Activated CD8-positive, alpha-beta memory T cell treated with anti-CD3 and anti-CD28 coated beads for 1 hour (primary cell): ENCODE measurements at places on chromosomes 5 and 9.
A peak's percentile ranks its signal among the peaks of the same experiment; 100 is the strongest.

- DNase-seq = no peak
These were observed 101.6 kb downstream of the GABBR2 start for GRCh38 chr9:98607152-98607551.

DNA sequence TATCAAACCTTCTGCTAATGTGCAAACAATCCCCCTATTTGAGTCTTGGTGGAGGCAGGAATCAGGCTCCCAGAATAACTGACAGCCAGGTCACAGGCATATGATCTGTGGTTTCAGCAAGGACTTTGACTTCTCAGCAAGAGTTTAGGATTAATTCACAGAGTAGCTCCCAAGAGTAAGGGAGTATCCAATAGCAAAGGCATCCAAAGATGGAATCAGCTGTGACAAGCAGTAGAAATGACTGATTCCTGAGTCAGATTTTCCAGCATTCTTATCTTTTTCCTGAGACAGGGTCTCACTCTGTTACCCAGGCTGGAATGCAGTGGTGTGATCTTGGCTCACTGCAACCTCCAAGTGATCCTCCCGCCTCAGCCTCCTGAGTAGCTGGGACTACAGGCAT is 108.3 kb downstream of the EPB41L4A start:
- no peak for DNase-seq

DNA sequence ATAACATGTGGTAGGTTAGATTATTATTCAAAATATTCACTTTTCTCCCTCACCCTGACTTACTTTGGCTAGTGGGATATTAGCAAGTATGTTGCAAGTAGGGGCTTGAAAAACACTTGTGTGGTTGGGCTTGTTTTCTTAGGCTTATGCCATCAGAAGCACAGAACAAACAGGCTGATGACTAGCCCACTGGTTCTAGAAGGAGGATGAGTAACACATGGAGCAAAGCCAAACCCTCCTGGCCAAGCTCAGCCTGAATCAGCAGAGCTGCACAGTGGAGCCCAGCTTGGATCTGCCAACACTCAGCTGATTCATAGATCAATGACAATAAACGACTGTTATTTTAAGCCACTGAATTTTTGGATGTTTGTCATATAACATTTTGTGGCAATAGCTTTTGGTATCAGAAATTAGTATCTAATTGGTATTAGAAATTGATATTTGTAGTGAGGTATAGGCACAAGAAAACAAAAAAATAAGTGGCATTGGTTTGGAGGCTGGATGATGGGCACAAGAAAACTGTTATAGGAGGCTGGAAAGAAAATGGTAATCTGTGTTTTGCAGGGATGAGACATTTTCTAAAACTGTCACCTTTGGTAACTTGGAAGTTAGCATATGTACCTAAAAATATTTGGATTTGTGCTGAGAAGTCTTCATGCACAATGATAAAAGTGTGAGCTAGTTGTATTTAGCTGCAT is 46.1 kb upstream of the ZBED3 start:
- no peak for DNase-seq

DNA sequence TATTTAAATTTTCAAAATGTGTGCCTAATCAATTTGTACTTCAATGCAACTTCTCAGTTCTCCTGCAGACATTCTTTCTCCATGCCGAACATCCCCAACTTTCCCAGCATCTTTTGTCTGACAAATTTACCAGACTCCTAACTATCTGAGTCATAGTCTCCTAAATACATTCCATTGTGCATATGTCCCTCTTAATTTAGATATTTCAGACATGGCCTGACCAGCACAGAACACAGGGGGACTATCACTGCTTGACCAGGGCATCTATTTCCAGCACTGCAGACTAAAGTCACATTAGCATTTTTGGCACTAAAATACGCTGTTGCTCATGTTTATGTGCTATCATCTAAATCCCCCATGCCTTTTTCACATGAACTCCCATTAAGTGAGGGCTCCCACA is 71.9 kb downstream of the ITGA1 start:
- no peak for DNase-seq

- no peak for DNase-seq
These were observed 14.3 kb downstream of the ACSL6 start for GRCh38 chr5:131997026-131997726.

GRCh38 chr9:108836319-108836718 is 19.5 kb downstream of the ACTL7B start:
- DNase-seq = no peak

GRCh38 chr5:133205649-133206048 is 153.8 kb downstream of the HSPA4 start:
- DNase-seq = no peak

DNA sequence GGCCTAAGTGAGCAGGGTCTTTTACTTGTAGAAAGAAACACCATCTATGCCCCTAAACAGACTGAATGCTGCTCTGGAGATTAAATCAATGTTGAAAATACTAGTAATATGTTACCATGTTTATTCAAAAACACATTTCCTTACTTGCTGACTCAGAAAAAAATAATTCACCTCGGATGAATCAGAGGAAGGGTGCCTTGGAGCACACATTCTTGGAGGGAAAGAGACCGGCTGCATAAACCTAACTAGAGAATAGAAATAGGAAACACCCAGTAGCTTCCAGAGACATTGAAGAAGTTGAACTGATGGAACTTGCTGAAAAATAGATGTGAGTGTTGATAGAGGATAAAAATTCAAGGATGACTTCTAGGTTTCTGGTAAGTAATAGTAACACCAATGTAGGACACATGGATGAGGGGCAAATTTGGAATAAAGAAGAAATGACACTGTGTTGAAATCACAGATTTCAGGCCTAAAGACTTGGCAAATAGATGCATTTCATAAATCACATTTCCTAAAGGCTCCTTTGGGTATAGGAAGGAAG is 76.9 kb upstream of the MINAR2 start:
- no peak for DNase-seq

- DNase-seq = no peak
These were observed 4.2 kb upstream of the RASA1 start for GRCh38 chr5:87263498-87263897.

- peak; percentile 49 for DNase-seq
These were observed 11.1 kb upstream of the AQP3 start for GRCh38 chr9:33458444-33458843.

DNA sequence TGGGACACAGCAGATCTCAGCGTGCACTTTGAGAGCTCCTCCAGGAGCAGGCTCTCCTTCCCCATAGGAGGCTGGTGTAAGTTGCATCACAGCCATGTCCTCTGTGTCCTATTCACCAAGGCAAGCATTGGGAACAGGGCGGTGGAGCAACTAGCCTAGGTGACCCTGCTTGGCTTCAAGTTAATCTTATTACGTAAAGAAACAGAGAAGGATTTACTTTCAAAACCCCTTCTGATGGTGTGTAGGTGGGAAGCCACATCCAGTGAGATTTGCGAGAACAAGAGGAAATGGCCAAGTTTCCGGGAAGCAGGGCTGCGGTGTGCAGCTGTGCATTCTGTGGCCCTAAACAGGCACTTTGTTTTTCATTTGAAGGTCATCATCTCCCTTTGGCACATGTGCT is 80.2 kb downstream of the TRIO start:
- DNase-seq = no peak

DNA sequence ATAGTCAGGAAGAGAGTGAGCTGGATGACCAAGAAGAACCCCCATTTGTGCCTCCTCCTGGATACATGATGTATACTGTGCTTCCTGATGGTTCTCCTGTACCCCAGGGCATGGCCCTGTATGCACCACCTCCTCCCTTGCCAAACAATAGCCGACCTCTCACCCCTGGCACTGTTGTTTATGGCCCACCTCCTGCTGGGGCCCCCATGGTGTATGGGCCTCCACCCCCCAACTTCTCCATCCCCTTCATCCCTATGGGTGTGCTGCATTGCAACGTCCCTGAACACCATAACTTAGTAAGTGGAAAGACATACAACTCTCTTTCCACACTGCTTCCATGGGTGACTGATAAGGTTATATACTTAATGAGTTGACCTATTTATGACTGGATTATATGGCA is 51.5 kb downstream of the RAB14 start:
- DNase-seq = no peak
